NCI-H2081 treated with DMSO at 0.1 percent for 48 hours (cell line): ENCODE measurements at places on chromosomes 4 and X.

DNA sequence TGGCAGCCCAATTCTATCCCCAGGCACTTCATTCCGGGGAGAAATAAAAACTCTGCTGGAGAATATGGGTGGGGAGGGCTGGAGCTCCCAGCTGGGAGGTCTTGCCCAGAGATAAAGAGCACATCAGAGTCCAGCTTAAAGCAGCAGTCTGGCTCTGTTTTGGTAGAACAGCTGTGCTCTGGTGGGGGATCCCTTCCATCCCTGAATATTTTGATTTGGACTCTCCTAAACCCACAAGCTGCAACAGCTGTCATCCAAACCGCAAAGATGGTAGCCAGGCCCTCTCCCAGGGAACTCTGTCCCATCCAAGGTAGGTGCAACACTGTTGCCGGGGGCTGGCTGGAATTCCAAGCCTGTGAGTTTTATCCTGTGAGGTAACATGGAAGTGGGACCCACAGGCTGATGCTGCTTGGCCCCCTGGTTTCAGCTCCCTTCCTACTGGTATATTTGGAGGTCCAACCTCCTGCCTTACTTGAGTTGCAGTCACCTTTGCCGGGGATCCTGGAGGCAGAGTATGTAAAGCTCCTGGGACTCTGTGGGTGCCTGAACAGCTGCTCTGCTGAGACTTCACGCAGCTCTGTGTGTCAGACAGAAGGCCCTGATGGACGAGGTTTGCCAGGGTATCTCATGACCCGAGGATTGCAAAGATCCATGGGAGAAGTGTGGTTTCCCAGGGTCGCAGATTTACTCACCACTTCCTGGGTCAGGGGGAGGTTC, 203.5 kb upstream of the ITM2A start:
- DNase-seq = no peak

DNA sequence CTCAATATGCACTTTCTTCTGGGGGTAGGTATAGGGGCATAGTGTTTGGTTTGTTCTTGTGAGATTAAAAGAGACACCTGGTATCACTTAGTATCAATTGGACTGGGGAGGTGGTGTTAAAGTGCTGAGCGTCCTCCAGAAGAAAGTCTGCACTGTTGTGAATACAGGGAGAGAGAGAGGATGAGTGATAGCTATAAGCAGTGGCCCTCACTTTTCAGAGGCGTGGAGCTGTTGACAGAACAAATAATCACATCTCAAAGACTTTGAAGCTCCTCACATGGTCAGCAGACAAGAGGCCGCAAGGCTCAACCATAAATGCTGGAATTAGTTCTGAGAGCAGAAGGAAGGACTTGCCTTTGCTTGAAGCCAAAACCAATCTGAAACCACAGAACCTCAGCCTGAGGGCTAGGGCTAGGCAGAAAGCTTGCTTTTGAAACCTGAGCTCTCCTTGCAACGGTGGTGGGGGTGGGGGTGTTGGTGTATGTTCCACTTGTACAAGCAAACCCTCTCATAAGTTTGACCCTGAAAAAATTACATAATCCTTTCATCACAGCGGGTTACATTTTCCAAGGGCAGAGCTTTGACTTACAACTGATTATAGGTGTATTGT, 123.2 kb upstream of the SCML1 start:
- no peak for DNase-seq

GRCh38 chrX:11756354-11757318, 1.4 kb upstream of the MSL3 start:
- DNase-seq = no peak

- peak; percentile 18 for DNase-seq
Measured at GRCh38 chrX:135481696-135482179, 38.7 kb upstream of the INTS6L start.

GRCh38 chr4:174600391-174600790, 78.1 kb upstream of the HPGD start:
- DNase-seq = no peak

DNA sequence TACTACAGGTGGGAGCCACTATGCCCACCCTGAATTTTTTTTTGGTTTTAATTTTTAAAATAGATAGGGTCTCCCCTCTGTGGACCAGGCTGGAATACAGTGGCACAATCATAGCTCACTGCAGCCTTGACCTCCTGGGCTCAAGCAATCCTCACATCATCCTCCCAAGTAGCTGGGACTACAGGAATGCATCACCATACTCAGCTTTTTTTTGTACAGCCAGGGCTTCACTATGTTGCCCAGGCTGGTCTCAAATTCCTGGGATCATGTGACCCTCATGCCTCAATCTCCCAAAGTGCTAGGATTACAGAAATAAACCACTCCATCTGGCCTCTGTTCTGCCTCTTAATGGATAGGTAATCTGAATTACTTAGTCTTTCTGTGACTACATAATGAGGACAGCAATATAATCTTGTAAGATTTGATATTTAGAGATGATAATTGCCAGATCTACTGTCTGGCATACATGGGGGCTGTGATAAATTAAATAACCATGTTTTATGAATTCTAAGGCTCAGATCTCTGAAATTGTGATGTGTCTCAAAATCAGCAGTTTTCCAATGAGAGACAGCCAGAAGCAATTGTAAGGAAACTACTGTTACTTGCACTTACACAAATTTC, 26.7 kb downstream of the PDS5A start:
- no peak for DNase-seq

DNA sequence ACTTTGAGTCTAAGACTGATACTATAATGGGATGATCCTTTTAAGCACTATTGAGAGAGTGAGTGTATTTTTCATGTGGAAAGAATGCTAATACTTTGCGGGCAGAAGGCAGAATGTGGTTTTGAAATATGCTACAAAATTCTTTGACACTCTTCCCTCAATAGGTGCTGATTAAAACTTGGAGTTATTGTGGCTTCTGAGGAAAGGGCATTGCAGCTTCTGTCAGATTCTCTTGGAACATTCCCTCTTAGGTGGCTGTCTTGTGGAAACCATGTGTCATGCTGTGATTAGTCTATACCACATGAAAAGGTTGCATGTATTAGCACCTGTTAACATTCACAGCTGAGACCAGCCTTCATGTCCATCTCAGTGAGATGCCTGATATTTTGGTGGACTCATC, 547.0 kb downstream of the STIM2 start:
- no peak for DNase-seq

DNA sequence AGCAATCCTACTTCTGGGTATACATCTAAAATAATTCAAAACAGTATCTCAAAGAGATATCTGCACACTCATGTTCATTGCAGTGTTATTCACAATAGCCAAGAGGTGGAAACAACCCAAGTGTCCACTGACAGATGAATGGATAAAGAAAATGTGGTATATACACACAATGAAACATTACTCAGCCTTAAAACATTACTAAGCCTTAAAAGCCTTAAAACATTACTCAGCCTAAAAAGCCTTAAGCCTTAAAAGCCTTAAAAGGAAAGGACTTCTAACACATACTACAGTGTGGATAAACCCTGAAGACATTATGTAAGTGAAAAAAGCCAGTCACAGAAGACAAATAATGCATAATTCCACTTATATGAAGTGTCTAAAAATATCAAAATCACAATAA, 40.3 kb upstream of the TFDP3 start:
- no peak for DNase-seq

- DNase-seq = no peak
Measured at GRCh38 chr4:31518796-31519250, 798.7 kb downstream of the PCDH7 start.
